Stimulated activated CD8-positive, alpha-beta memory T cell treated with anti-CD3 and anti-CD28 coated beads, Interleukin-15, amount 100 ng/mL, for 48 hours (primary cell): ENCODE measurements at places on chromosomes 1 and 21.

DNA sequence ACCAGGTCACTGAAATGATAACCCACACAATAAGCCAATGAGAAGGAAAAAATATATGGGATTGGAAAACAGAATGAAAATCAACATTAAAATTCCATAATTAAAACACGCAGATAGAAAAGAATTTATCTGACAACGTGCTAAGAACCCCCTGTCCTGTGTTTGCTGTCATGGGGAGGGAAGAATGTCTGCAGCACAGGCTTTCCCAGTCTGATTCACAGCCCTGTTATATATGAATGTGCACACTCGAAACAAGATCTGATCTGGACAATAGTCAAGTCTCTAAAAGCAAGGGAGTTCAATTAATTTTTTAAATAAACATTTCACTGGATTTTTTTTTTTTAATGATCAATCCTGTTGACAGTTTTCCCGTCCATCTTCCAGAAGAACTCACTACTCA, 220.0 kb downstream of the RERE start:
- DNase-seq, result no peak

GRCh38 chr21:46171996-46172862, 12.0 kb downstream of the SPATC1L start:
- DNase-seq, result no peak

- no peak for DNase-seq
Observed at GRCh38 chr1:101388904-101389546, 152.2 kb downstream of the S1PR1 start.

DNA sequence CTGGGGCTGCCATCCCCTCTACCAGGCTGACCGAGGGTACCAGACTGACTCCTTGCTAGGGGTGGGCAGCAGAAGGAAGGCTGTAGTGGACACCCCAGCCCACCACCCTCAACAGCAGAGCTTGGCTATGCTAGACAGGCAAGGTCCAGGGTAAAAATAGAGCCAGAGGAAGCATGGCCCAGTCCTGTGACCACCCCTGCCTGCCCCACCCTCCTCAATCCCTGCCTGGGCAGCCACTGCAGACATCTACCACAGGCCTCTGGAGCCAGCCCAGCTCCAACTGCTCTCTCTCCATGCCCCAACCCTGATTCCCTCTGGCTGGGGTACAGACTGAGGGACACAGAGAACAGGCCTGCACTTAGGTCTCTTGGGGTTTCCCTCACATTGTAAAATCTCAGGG, 1.7 kb downstream of the S100A1 start:
- no peak for DNase-seq

DNA sequence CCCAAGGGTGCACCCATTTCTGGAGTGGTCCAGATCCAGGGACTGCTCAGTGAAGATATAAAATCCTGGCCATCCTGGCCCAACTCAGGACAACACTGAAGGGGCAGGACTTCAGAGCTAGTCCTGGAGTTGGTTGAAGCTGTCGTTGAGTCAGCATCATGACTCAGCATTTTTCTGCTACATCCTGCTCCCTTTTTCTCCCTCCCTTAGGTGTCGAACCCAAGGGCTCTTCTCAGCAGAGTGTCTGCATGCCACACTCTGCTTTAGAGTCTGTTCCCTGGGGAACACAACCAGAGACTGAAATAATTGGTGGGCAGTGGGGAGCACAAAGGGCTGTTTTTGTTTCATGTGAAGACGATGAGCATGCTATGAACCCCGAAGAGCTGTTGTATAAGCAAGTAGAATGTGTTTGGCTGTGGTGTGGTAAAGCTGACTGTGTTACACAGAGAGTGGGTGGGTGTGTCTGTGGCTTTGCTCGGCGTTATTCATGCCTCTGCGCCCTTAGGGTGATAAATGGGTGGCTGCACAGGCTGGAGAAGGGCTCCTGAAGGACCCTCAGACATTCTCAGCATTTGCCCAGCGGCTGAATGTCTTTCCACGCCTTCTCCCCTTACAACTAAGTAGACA, 167.2 kb downstream of the CYYR1 start:
- DNase-seq, result no peak

GRCh38 chr1:224615861-224616755, at the start of gene CNIH3:
CNIH3 (plus strand) TSS chr1:224616317; CDS start chr1:224617175, 858 bp downstream.
- DNase-seq, result no peak
